Activated naive CD4-positive, alpha-beta T cell (primary cell): ENCODE measurements at places on chromosomes 1 and 21.

GRCh38 chr1:24898152-24898908, 31.7 kb downstream of the RUNX3 start:
- peak; percentile 19 for DNase-seq

- DNase-seq: no peak
Measured at GRCh38 chr1:60746278-60746791, 336.0 kb upstream of the NFIA start.

DNA sequence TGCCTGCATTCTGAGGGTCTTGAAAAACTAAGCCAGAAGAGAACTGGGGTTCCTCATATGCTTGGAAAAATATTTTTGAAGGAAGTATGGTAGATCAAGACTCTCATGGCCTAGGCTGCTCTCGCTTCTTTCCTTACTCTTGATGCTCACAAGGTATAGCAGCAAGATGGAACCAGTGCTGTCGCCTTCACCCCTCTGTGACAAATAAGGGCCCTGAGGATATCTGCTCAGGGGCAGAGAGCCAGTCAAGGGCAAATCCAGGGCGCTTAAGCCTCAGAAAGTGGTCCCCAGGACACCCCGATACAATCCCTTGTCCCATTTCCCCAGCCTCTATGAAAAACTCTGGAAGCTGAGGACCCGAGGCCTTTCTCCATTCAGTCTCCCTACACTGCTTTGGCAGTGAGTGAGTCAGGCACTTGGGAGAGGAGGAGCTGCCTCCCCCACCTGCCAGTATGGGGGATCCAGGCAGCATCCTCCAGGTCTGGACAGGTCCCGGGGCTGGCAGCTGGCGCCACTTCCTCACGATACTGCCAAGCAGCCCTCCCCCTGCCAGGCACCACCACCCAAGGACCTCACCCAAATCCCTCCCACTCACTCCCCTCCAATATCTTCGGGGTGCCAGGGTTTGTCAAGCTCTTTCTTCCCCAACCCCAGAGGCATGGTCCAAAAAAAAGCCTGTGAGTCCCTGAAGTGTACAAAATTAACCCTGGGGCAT, 1.3 kb downstream of the IGSF9 start:
- DNase-seq: no peak

- no peak for DNase-seq
Measured at GRCh38 chr1:104932949-104933679, 1183.4 kb downstream of the AMY1C start.

GRCh38 chr1:226310637-226311195, 1.8 kb upstream of the LIN9 start:
- DNase-seq: no peak

DNA sequence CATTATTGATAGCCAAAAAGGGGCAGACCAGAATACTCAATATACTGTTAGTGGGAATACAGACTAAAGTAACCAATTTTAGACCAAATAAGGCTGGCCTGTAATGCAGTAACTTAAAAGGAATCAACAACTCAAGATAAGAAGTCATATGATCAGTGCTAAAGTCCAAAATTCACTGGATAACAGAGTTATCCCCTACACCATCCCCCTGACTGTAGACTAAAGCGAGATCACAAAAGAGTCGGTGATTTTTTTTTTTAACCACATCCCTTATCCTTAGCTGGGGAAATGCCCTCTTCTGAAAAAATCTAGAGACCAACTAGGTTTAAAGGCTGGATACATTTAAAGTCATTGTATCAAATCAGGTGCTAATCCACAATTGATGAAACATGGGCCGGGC, 7.7 kb downstream of the UBR4 start:
- DNase-seq: no peak

DNA sequence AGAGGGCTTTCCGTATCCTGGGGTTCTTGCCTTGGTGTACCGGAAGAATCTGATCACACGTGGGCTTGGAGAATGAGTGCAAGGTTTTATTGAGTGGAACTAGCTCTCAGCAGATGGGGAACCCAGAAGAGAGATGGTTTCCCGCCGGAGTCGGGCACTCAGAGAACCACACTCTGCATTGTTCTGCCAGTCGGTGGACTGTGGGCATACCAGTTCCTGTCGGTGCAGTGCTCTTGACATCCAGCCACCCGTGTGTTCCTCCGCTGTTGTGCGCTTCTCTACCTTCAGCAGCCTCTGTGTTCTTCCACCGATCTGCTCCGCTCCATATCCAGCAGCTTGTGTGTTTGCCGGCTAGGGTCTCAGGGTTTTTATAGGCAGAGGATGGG, 10.8 kb upstream of the PPIE start:
- DNase-seq: no peak

DNA sequence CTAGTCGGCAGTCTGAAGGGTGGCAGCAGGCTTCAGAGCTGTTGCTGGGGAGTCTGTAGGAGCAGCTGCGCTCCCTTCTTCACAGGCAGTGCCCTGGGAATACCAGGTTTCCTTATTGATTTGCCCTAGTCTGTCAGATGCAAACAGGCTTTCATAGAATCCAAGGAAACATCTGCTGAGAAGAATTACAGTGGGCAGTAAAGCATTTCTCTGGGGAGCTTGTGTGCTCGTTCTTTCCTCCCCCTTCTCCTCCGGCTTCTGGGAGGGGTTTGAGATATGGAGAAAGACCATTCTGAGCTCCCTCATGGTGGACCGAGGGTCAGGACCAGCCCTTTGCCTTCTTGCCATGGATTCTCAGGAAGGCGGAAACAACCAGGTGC, 25.4 kb upstream of the PARP1 start:
- DNase-seq: no peak

- no peak for DNase-seq
Measured at GRCh38 chr1:12433323-12434053, 184.5 kb downstream of the DHRS3 start.

- DNase-seq: no peak
Measured at GRCh38 chr1:241048622-241049021, 308.4 kb downstream of the RGS7 start.

- no peak for DNase-seq
Measured at GRCh38 chr21:33078907-33079582, 9.1 kb downstream of the OLIG1 start.

- DNase-seq: no peak
Measured at GRCh38 chr1:158005224-158005623, 11.8 kb downstream of the KIRREL1 start.

DNA sequence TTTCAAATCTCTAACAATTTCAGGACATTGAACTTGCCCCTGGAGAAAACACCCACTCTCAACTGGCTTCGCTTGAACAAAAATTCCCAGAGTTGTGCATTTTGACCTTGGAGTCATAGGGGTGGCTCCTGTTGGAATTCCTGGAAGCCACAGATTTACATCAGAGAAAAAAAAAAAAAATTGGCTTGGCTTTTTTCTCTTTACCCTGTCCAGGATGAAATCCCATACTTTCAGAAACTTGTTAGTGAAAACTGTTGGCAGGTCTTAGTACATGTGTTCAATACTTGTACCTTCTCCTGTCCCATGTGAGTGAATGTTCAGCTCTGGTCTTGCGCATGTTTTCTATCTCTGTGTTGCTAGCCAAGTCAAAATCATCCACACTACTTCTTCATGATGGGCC, 228.8 kb downstream of the TGFB2 start:
- no peak for DNase-seq

DNA sequence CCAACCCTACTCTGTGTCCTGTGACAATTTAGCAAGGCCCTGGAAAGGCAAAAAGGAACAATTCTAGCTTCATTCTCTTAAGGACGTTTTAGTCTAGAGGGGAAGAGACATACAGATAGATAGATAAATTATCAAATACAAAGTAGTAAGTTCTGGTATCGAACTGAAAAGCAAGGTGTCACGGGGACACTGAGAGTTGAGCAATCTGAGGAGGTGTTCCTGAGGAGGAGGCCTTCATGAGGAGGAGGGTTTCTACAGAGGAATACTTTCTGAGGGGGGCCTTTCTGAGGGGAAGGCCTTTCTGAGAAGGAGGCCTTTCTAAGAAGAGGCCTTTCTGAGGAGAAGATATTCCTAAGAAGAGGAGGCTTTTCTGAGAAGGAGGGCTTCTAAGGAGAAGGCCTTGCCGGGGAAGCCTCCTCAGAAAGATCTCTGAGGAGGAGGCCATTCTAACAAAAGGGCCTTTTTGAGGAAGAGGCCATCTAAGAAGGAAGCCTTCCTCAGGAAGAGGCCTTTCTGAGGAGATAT, 155.9 kb upstream of the COA6 start:
- DNase-seq: no peak

DNA sequence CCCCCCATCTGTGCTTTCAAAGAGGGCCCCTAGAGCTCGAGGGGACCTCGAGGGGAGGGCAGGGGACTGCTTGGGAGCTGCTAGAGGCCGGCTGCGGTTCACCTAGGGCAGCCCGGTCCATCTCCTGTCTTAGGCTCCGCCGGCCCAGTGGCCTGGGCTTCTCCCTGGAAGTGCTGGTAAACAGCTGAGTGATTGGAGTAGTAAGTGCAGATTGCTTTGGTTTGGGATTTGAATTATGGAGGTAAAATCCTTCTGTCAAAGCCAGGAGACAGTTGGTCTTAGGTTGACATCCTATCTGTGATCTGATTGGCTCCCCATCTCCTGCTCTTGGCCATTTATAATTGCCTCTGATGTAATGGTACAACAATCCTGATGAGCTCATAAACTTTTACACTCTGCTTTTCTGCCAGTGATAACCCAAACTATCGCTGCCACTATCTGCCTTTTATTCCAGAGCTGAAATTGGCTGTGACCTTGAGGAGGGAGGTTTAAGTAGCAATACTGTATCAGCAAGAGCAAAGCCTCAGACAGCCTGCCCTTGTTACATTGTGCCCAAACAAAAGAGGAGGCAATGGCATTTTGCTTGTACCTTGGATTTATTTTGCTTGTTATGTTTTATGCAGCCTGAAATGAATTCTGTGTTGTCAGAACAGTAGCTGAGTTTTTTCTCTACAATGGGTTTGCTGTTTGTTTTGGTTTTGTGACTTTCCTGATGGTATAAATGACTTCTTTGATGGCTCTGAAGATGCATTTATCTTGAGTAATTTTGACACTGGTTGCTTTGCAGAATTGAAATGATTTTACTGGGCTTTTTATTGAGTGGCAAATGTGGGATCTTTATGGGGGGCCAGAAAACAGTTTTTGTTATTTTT, 2.4 kb downstream of the ARID1A start:
- no peak for DNase-seq

GRCh38 chr1:213245260-213245910, 194.3 kb downstream of the RPS6KC1 start:
- DNase-seq: no peak

DNA sequence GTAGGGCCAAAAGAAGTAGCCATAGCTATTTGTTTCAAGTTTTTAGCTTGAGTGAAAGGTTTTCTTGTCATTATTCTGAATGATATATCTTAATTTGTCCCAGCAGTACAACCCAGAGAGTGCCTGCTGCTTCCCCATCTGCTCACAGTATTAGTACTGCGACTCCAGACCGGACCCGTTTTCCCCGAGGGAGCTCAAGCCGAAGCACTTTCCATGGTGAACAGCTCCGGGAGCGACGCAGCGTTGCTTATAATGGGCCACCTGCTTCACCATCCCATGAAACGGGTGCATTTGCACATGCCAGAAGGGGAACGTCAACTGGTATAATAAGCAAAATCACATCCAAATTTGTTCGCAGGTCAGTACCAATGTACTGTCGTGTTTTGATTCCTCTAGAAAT, 37.2 kb upstream of the C1orf115 start:
- no peak for DNase-seq

GRCh38 chr1:52164604-52165003, 22.7 kb downstream of the ZFYVE9 start:
- no peak for DNase-seq

DNA sequence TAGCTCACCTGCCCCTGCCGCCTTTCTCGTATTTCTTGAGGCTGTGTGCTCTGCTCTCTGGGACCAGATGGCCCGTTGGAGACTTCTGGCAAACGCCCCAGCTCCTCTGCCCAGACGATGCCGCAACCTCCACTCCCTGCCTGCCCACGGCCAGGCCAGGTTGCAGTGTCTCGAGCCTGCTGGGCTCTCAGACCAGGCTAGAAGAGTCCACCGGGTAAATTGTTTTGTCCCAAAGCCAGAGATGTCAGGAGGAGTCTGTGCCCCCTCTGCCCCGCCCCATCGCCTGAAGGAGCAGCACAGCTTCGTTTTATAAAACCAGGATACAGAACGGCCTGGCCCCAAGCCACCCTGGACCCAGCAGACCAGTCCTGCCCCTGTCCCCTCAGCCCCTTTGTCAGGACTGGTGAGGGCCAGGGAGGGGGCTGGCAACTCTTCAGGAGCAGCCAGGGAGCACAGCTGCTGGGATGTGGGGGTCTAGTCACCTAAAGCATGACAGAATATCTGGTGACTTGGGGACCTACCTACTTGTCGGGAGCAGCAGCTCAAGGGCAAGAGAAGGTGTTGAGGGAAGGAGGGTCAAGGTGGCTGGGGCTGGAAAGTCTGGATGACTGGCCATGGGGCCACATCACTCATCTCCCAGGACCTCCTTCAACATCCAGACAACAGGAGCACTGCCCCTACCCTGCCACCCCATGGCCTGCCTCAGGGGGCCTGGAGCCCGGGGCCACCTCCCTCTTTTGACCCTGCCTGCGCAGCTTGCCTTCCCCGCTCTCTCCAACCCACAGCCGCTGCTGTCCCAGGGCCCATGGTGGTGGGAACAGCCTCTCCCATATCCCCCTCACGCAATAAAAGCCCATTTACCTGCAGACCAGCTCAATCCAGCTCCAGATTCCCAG, 33.9 kb upstream of the LBR start:
- no peak for DNase-seq

GRCh38 chr1:30696831-30697230, 26.6 kb downstream of the MATN1 start:
- DNase-seq: no peak

DNA sequence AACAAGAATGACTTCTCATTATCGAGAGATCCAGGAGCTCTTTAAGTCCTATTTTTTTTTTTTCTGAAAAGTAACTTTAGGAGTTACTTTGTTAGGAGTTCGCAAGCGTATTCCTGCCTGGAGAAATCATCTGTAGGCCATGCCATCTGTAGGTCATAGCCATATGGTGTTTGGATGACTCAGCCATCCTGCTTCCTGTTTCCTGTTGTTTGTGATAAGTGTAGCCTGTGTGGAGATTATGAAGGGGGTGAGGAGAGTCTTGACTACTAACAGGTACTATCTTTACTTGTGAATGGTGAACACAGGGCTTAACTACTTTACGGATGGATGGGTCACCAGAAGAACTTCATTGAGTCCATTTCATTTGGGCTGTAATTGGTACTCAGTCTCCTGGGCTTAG, 327.2 kb downstream of the PTPRU start:
- DNase-seq: no peak

GRCh38 chr1:169427081-169427641, at the start of gene CCDC181:
CCDC181 (minus strand) TSS chr1:169427474; CDS start chr1:169424927, 2,547 bp downstream.
- peak; percentile 53 for DNase-seq
